ENCODE measurements at places on chromosomes 2 and 18. TPM values are rescaled to one million over a fixed set of nuclear protein-coding genes. Genes with fewer than 3 reads are reported as not detected.

The ACKR3 gene
- not detected for total RNA-seq

The ALPI gene
- not detected for total RNA-seq

The MALL gene
- total RNA-seq: 159 TPM

The SERPINB12 gene
- not detected for total RNA-seq
